GM13977 (cell line): ENCODE measurements at places on chromosomes 4 and X.
A peak's percentile ranks its signal among the peaks of the same experiment; 100 is the strongest.

DNA sequence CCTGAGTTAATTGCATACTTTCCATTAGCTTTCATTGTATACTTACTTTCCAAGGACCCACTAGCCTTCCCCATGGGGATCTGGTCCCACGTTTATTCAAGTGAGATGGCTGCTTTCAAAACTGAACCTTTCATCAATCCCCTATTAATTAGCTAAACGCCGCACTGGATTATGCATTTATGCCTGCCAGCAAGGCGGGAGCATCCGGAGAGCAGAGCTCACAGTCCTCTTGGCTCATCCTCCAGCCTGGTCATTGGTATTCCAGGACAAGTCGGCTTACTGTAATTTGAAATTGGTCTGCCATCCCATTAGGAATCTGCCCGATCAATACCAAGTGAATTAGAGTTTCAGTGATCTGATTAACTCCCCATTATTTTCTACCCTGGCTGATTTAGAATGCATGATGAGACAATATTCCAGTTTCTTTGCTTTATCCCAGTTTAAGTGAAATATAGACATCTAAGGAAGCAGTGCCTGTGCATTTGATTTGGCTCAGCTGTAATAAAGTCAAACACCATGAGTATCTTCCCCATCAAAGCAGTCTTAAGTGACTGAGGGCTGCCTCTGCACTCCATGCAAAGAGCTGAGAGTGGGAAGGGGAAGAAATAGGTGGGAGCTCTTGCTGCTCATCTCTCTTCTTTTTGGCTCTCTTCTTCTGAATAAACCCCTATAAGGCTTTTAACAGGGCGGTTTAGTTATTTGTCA lies 411.4 kb downstream of the GPAT3 start:
- DNase-seq = no peak

GRCh38 chr4:75779105-75779757 lies 54.9 kb downstream of the USO1 start:
- no peak for DNase-seq

DNA sequence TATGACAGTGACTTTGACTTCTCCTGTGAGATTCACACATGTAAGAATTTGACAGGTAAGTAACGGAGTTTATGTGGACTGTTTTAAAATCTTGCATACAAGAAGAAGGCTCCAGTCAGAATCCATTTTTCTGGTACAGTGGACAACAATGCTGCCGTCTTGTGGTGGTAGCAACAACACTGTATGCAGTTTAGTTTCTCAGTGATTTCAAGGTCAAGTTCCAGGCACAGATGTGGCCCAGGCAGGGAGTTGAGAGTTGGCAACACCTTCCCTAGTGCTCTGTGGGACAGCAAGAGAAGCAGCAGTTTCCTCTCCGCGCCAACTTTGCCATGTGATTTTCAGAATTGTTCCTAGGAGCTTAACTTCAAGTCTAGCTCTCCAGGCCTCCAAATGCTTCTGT lies 56.0 kb upstream of the STPG2 start:
- no peak for DNase-seq

- DNase-seq = peak; percentile 23
These were observed at the start of gene CXCL3 for GRCh38 chr4:74038425-74039314. CXCL3 (minus strand) TSS chr4:74038689; CDS start chr4:74038611, 78 bp downstream.

GRCh38 chr4:145481942-145482208 lies 222 bp downstream of the SMAD1 start:
- DNase-seq = no peak

DNA sequence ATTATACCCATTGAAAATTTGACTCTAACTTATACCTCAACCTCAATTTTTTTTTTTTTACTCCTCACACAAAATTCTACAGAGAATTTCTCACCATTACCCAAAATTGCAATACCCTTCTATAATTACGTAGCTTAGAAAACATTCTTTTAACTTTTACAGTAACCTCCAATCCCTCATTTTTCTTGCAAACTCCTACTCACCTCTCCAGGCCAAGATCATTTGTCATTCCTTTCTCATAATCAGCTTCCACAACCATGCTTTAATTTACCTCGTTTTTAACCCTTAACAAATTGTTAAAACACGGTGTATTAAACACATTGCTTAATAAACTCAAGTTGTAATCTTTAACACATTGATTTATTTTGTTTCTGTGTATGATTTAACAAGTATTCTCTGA lies 289.7 kb upstream of the TRAM1L1 start:
- no peak for DNase-seq

GRCh38 chrX:42996861-42997260 lies 218.9 kb upstream of the PPP1R2C start:
- DNase-seq = no peak

- no peak for DNase-seq
These were observed 12.0 kb downstream of the KDM6A start for GRCh38 chrX:44884944-44885343.

GRCh38 chr4:53021754-53022512 lies 159.8 kb downstream of the RASL11B start:
- DNase-seq = no peak

DNA sequence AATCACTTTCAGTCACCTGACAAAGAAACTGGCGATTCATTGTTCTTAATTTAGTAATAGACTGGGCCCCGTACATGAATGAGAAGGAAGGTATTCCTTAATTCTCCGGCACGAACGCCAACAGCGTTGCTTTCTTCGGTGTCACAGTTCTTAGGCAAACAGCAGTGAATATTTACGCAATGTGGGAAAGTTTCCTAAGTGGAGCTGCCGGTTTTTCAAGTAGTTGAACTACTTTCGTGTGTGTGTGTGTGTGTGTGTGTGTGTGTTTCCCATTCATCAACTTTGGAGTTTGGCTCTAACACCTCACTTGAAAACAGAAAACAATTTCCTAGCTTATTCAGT lies 651 bp downstream of the NXT2 start:
- DNase-seq = no peak

- DNase-seq = no peak
These were observed 199.1 kb upstream of the NPY2R start for GRCh38 chr4:155009288-155009687.

- no peak for DNase-seq
These were observed 1.5 kb upstream of the FAAH2 start for GRCh38 chrX:57285001-57285400.

- DNase-seq = no peak
These were observed 573.6 kb downstream of the INPP4B start for GRCh38 chr4:142272452-142272851.

DNA sequence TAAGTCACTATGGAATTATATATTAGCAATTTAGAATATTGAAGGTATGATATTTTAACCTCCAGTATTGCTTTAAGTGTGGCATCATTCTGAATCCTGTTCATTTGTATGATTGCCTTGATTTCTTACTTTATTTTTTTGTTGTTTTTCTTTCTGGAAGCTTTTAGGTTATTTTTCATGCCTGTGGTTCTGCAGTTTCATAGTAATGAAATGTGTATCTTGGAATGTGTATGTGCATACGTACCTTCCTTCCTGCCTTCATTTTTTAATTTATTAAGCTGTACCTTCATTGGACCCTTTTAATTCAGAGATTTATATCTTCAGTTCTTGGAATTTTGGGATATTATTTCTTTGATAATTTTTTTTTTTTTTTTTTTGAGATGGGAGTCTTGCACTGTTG lies 22.1 kb downstream of the CPEB2 start:
- no peak for DNase-seq

DNA sequence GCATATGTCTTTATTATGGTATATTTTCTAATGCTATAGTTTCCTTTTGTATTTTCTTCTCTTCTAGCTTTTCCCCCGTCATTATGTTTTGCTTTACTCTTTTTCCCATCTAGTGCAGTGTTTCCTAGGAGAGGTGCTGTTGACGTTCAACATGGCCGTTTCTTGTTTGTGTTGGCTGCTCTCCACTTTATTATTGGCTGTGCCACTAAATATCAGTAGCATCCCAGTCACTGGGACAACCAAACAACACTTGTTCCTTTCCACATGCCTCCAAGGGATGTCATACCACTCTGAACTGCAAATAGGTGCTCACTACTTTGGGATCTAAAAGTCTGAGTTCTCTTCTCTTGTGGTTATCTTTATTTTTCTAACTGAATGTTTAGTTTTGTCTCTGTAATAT lies 26.5 kb downstream of the GBA3 start:
- no peak for DNase-seq

- DNase-seq = no peak
These were observed 43.5 kb upstream of the CD99 start for GRCh38 chrX:2647627-2648026.

GRCh38 chr4:174314770-174315169 lies 31.1 kb downstream of the CEP44 start:
- DNase-seq = no peak

GRCh38 chr4:82358847-82359246 lies 14.9 kb downstream of the HNRNPD start:
- no peak for DNase-seq

DNA sequence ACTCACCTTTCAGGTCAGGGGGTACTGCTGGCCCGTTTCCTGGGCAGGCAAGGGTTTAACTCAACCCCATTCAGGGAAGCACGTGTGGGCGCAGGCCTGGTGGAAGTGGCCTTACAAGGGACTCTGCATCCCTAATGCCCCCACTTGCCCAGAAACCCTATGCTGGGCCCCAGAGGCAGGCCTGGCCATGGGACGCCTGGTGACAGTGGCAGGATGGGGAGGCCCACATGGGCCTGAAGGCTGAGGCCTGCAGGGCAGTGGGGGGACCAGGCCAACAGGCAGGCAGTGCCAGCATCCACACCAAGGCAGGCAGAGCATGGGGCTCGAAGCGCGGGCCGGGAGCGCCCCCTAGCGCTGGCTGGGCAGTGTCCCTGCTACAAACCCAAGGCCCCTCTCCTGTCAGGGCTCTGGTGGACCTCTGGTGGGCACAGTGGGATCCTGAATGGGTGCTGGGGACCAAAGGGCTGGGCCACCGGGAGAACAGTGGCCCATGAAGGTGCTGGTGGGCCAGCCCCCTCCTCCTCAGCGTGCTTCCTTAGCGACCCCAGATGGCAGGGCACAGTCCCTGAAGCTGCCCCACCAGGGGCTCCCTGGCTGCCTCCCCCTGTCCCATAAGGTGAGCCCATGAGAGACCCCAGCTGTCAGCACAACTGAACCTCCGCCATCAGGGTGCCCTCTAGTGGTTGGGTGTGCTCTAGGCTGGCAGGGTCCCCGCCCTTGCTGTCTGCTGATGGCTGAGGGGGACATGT lies 16.8 kb downstream of the FGFR3 start:
- peak; percentile 92 for DNase-seq

- no peak for DNase-seq
These were observed 23.3 kb downstream of the MTHFD2L start for GRCh38 chr4:74181219-74181618.

DNA sequence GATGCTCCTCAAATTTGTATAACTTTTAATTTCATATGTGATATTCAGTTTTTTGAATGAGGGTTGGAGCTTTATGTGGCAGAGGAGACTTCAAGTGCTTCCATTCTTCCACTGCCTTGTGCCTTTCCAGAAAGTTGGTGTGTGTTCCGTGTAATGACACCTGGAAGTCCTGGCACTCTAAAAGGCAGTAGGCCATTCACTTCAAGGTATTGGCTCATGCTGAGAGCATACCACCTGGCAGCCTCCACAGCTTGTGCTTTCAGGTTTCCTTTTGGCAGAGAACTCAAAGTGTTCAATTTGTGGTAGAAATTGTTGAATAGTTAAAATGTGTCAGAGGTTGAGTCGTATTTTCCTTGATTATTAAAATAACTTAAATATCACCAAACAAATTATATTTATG lies 49.6 kb downstream of the GRIA2 start:
- no peak for DNase-seq

DNA sequence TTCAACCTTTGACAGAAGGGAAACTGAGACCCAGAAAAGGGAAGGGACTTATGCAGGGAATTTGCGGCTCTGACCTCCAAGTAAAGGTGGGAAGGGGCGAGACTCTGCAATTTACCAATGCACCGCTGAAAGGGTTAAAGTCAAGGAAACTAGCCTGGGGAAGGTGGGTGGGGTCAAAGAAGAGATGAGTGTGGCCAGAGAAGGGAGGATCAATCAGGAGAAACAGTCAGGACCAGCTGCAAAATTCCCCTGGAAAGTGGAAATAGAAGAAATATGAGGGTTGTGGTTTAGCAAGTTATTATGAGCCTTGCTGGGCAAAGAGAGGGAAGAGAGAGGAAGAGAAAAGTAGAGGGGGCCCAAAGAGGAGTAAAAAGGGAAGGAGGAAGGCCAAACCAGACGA lies 30.5 kb downstream of the STARD8 start:
- no peak for DNase-seq

DNA sequence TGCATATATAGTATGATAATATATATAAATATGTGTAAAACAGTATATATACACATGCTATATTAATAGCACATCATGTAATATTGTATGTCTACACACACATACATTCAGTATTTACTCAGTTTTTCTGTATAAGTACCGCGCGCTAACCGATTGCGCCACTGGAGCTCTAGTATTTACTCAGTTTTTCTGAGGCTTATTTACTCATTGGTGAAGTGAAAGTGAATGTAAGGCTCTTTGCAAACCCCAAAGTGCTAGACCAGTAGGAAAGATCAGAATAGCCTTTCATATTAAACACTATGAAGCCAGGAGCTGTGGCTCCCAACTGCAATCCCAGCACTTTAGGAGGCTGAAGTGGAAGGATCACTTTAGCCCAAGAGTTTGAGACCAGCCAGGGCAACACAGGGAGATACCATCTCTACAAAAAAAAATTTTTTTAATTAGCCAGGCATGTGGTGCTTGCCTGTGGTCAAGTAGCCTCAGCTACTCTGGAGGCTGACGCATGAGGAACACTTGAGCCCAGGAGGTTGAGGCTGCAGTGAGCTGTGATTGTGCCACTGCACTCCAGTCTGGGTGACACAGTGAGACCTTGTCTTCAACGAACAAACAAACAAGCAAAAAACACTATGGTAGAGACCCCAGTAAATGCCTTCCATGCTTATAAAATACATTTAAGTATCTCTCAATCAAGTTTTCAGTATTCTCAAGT lies 125.8 kb downstream of the KIT start:
- no peak for DNase-seq

- no peak for DNase-seq
These were observed 33.8 kb downstream of the ENOX2 start for GRCh38 chrX:130869239-130869638.

- no peak for DNase-seq
These were observed 107.6 kb downstream of the GASK1B start for GRCh38 chr4:158065176-158065575.

DNA sequence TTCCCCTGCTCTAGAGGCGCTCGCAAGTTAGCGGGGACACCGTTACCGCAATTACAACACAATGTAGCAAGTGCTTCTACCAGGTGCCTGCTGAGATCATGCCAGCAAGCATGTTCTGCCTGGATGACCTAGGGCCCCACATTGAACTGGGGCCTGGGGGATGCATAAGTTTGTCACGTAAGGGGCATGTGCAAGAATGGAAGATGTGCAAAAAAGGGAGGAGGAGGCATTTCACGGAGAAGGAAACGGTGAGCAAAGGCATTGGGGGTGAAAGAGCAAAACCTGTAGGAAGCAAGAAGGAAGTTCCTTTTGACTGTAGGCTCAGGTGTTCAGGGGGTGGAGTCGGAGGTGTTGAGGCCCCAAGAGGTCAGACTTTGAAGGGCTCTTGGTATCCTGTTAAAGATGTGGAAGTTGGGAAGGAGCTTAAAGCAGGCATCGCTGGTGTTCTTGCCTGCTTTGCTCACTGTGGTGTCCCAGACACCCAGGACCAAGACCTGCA lies 602 bp upstream of the SCARB2 start:
- DNase-seq = no peak

GRCh38 chr4:168293386-168293975 lies 25.1 kb downstream of the DDX60 start:
- no peak for DNase-seq

- no peak for DNase-seq
These were observed 2.4 kb downstream of the TADA2B start for GRCh38 chr4:7045553-7045952.
